ENCODE measurements at places on chromosomes 1 and 21. TPM values are rescaled to one million over a fixed set of nuclear protein-coding genes. Genes with fewer than 3 reads are reported as not detected.

The PRR9 gene
- total RNA-seq: not detected

The IGSF5 gene
- total RNA-seq: 0.59 TPM

The C1orf185 gene
- not detected for total RNA-seq

The AMY1C gene
- total RNA-seq: not detected
